Activated naive CD4-positive, alpha-beta T cell treated with anti-CD3 and anti-CD28 coated beads for 36 hours (primary cell): ENCODE measurements at places on chromosomes 16 and 17. TPM values are rescaled to one million over a fixed set of nuclear protein-coding genes. Genes with fewer than 3 reads are reported as not detected.

DNA sequence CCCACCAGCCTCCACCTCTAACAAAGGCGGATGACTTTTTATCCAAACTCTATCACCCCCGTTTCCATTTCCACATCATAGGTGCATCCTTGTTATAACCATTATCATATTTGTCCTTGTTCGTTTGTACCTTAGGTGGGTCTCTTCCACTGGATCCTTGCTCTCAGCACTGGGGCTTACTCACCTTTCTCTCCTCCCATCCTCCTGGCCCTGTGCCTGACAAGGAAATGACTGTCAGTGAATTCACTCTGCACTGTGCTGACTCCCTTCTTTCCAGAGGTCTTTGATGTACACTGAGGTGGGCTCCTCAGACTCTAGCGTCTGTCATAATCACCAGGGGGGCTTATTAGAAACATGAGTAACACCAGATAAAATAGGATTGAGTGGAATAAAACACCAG, 3.1 kb downstream of the GSG1L2 start:
- peaks cover 11% of the 10 kb centered on the region for H3K27me3 ChIP-seq
- no peak overlapping the region for H3K4me3 ChIP-seq
- no peak for DNase-seq
- H3K36me3 ChIP-seq = no peaks in the 10 kb centered on the region
- no peak overlapping the region for H3K27ac ChIP-seq

- DNase-seq = peak; percentile 47
- no peaks in the 10 kb centered on the region for H3K27me3 ChIP-seq
- peaks cover 75% of the 10 kb centered on the region for H3K36me3 ChIP-seq
- H3K4me1 ChIP-seq = peaks cover 48% of the 10 kb centered on the region
Measured at GRCh38 chr16:74626741-74627416, 20.0 kb upstream of the GLG1 start.

DNA sequence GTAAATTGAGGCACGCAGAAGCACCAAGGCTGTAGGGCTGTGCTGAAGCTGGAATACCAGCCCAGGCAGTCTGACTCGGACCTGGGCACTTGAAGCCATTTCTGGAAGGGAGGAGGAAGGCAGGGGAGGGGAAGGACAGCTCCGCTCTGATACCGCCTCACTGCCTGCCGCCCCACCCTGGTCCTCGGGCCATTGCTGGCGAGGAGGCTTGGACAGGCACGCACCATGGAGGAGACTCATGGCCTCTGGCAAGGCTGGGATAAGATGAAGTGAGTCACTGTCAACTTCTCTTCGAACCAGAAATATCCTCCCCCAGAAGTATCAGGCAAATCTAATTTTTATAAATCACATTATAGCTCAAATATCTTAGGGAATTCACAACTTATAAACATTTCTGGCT, 81.3 kb downstream of the SDK2 start:
- H3K4me3 ChIP-seq = no peak overlapping the region
- no peaks in the 10 kb centered on the region for H3K36me3 ChIP-seq
- H3K27ac ChIP-seq = no peak overlapping the region

KCNH4 gene
- total RNA-seq = 0.35 TPM

DNA sequence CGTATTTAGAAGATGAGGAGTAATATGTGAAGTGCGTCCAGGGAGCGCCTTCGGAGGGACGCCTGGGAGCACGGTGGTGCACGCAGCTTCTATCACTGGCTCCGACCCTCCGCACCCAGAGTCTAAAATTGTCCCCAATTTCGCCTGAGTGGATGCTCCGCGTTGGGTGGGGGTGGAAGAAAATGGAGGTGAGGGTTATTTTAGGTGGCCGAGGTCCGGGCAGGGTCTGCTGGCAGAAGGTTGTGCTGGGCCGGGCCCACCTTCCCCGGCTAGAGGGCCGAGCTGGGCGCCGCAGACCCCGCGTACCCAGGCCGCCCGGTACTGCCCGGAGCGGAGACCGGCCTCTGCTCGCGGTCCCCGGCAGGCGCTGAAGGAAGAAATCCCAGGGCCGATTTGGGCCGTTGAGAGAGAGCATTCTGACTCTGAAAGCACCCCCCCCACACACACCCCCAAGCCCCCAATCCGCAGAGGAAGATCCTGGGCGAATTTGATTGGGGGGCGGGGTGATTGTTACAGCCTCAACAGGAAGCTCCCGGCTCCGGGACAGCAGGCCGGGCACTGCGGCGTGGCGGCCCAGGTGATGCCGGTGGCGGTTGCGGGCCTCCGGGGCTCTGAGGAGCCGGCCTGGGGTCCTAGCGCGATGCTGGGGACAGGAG, 3.0 kb downstream of the BAHCC1 start:
- no peak for DNase-seq
- H3K4me1 ChIP-seq = peaks cover 32% of the 10 kb centered on the region
- peaks cover 62% of the 10 kb centered on the region for H3K27me3 ChIP-seq
- peak overlapping the region; percentile 12 for H3K27ac ChIP-seq

DNA sequence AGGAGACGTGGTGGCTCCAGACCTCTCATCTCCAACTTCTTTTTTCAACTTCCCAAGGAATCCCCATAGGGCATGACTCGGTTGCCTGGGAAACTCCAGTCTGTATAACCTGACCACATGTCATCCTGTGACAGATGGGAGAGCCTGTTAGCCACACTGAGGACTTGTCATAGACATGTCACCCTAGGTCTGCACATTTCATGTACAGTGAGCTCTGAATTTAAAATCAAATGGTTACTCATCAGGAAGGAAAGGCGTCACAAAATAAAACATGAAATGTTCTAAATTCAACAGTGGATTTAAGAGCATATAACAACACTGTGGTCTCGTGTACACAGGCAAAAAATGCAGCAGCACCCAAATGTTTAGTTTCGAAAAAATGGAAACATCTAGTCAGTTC, 22.2 kb upstream of the ADAMTS18 start:
- DNase-seq = no peak
- H3K27ac ChIP-seq = no peak overlapping the region
- H3K4me1 ChIP-seq = no peaks in the 10 kb centered on the region
- H3K27me3 ChIP-seq = peaks cover 7% of the 10 kb centered on the region
- no peaks in the 10 kb centered on the region for H3K36me3 ChIP-seq
- H3K4me3 ChIP-seq = no peak overlapping the region

NKD1 gene
- 3.2 TPM for total RNA-seq

GRCh38 chr17:61416540-61417363, 17.1 kb downstream of the TBX2 start:
- H3K27ac ChIP-seq = no peak overlapping the region
- no peak overlapping the region for H3K4me3 ChIP-seq
- peak; percentile 78 for DNase-seq
- H3K27me3 ChIP-seq = peaks cover 27% of the 10 kb centered on the region
- no peaks in the 10 kb centered on the region for H3K36me3 ChIP-seq

DNA sequence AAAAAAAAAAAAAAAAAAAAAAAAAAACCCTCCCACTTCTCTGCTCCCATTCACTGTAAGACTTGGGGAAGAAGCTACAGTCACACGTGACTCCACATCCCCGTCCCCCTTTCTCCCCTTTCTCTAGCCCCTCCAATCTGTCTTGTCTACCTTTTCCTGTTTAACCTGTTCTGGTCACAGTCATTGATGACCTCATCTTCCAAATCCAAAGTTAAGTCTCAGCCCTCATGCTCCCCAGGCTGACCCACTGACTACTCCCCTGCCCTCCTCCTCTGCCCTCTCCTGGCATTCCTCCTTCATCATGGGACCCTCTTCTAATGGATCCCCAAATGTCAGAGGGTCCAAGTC, 1.6 kb upstream of the CDH5 start:
- H3K4me1 ChIP-seq = peaks cover 2% of the 10 kb centered on the region
- H3K27me3 ChIP-seq = peaks cover 35% of the 10 kb centered on the region

- H3K27me3 ChIP-seq = no peaks in the 10 kb centered on the region
- H3K36me3 ChIP-seq = no peaks in the 10 kb centered on the region
- H3K4me3 ChIP-seq = no peak overlapping the region
- no peak for DNase-seq
- H3K27ac ChIP-seq = no peak overlapping the region
- H3K4me1 ChIP-seq = no peaks in the 10 kb centered on the region
Measured at GRCh38 chr17:57657211-57657610, 87.9 kb downstream of the CCDC182 start.

EZH1 gene
- 31.9 TPM for total RNA-seq

- H3K27ac ChIP-seq = no peak overlapping the region
- H3K4me3 ChIP-seq = no peak overlapping the region
- H3K27me3 ChIP-seq = peaks cover 3% of the 10 kb centered on the region
- no peak for DNase-seq
- H3K4me1 ChIP-seq = peaks cover 13% of the 10 kb centered on the region
- no peaks in the 10 kb centered on the region for H3K36me3 ChIP-seq
Measured at GRCh38 chr16:66653581-66654350, 42.8 kb downstream of the CMTM4 start.

DNA sequence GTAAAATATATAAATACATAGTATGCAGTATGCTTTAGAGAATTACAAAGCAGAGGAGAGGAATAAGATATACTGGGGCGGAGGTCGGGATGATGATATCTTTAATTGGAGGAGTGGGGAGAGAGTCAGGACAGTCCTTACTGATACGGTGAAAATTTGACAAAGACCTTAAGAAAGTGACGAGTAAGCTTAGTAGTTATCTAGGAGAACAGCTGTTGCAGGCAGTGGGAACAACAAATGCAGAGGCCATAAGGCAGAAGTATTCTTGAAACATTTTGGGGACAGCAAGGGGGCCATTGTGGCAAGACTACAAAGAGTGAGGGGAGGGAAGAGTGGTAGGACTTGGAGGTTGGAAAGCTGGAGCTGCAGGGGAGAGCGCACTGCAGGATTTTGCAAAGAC, 22.3 kb upstream of the CDC6 start:
- H3K27ac ChIP-seq = no peak overlapping the region
- peaks cover 10% of the 10 kb centered on the region for H3K4me1 ChIP-seq
- no peaks in the 10 kb centered on the region for H3K27me3 ChIP-seq
- no peak for DNase-seq
- no peak overlapping the region for H3K4me3 ChIP-seq

- no peaks in the 10 kb centered on the region for H3K36me3 ChIP-seq
- H3K4me1 ChIP-seq = peaks cover 5% of the 10 kb centered on the region
- no peak overlapping the region for H3K4me3 ChIP-seq
- DNase-seq = no peak
- no peak overlapping the region for H3K27ac ChIP-seq
- H3K27me3 ChIP-seq = no peaks in the 10 kb centered on the region
Measured at GRCh38 chr16:31148281-31148728, 1.6 kb downstream of the PRSS36 start.
